ENCODE measurements at places on chromosomes 7 and 10. TPM values are rescaled to one million over a fixed set of nuclear protein-coding genes. Genes with fewer than 3 reads are reported as not detected.

CAPZA2 gene
- total RNA-seq: 72.5 TPM

OR2F2 gene
- not detected for total RNA-seq

TRIM73 gene
- total RNA-seq: 2.6 TPM

NXPH1 gene
- not detected for total RNA-seq

ASB13 gene
- 10.4 TPM for total RNA-seq

FOXP2 gene
- total RNA-seq: 10.4 TPM

NFE2L3 gene
- under 0.01 TPM for total RNA-seq

PANK1 gene
- 17.7 TPM for total RNA-seq

HOXA10 gene
- total RNA-seq: 13.6 TPM

HOXA3 gene
- 3.7 TPM for total RNA-seq

CBLL1 gene
- total RNA-seq: 18.3 TPM

NUTM2E gene
- not detected for total RNA-seq

SVIL gene
- total RNA-seq: 153 TPM

ZNF488 gene
- total RNA-seq: 1.6 TPM

ADAMTS14 gene
- 5.7 TPM for total RNA-seq

GNAT3 gene
- total RNA-seq: not detected

VAX1 gene
- total RNA-seq: not detected

JCAD gene
- total RNA-seq: 19.8 TPM

ABCA13 gene
- total RNA-seq: 0.52 TPM

SPACDR gene
- total RNA-seq: not detected

CABCOCO1 gene
- 1.0 TPM for total RNA-seq

C10orf143 gene
- total RNA-seq: not detected

SFTPA1 gene
- not detected for total RNA-seq

KMT2C gene
- 61.6 TPM for total RNA-seq

GPR26 gene
- total RNA-seq: not detected

CYP3A7 gene
- 0.52 TPM for total RNA-seq

KCNIP2 gene
- 2.1 TPM for total RNA-seq

PON3 gene
- total RNA-seq: 5.2 TPM

POLR2J2 gene
- total RNA-seq: 2.1 TPM

AOAH gene
- total RNA-seq: 5.2 TPM

SLK gene
- total RNA-seq: 30.3 TPM

TSPAN15 gene
- 72.0 TPM for total RNA-seq

PKD1L1 gene
- total RNA-seq: 0.52 TPM

GIMAP4 gene
- total RNA-seq: 25.6 TPM

SPDYE6 gene
- not detected for total RNA-seq

CALCR gene
- 5.2 TPM for total RNA-seq
